ENCODE measurements at places on chromosomes 1 and 21.

GRCh38 chr1:117414943-117415342 is 47.7 kb downstream of the MAN1A2 start:
- no peak for DNase-seq

GRCh38 chr21:29656504-29657239 is 283.1 kb downstream of the GRIK1 start:
- DNase-seq, result no peak

DNA sequence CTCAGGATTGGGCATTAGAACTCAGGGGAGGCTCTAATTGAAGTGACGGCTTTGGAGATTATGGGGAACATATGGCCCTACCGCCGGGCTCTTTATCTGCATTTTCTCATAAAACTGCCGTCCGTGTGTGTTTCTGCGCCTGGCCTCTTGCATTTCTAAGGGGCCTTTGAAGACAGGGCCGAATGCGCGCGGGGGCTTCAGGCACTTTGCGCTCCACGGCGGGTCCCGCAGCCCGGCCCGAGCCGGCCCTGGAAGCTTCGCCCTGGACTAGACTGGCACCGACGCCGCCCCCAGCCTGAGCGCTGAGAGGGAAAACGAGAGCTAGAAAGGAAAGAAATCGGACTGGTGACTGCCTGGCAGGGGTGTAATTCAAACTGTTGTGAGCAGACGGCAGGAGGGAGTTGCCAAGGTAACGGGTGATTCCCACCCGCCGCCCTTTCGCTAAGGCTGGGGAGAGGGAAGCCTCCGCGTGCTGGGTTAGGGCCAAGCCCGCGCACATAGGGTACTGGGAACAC is 120.7 kb downstream of the LMX1A start:
- peak; percentile 76 for DNase-seq

- no peak for DNase-seq
Measured at GRCh38 chr1:188825471-188825870, 1652.2 kb downstream of the BRINP3 start.

DNA sequence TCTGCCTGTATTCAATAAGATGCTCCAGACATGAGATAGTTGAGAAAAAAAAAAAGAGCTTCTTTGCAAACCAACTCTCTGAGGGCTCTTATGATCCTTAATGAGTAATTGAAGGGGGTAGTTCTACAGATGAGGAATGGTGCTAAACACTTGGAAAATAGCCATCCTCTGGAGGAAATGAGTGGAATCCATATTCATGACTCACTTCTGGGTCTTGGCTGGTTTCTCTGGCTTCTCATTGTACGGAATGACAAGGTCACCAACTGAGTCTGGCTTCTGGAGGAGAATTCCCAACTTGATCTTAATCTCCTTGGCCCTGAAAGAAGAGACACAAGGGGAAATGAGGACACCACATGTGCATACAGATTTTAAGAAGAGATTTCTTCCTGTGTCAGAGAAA is 34.7 kb downstream of the RGS5 start:
- no peak for DNase-seq

DNA sequence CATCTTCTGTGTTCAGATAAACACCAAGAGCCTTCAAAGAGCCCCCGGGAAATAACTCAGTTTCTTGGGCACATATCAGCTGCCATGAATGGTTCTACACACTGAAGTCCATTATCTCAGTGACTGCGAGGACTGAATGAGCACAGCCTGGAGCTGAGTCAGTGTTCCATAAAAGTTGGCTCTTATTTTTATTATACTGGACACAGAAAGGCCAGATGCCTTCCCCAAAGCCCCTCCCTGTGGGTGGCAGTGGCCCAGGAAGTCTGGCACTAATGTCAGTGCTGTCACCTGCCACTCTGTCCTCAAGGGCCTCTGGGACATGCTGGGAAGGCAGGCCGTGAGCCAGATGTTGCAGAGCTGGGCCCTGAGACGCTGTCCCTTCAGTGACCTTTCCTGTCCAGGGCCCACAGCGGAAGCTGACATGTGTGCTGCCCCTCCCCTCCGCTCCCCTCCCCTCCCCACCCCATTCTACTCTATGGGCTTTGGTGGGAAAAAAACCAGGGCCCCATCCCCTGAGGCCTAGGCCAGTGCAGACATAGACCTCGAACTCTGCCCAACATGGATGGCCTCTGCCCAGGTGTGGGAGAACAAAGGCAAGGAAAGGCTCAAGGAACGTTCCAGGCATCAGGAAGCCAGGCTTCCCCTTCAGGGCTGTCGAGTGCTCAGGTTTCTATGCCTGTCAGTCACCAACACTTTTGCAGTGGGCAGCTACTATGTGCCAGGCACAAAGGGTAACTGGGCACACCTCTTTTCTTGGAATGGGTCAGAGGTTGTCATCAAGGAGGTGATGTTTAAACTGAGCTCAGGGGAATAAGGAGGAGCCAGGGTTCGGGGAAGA is 22.4 kb upstream of the NPPB start:
- peak; percentile 75 for DNase-seq

DNA sequence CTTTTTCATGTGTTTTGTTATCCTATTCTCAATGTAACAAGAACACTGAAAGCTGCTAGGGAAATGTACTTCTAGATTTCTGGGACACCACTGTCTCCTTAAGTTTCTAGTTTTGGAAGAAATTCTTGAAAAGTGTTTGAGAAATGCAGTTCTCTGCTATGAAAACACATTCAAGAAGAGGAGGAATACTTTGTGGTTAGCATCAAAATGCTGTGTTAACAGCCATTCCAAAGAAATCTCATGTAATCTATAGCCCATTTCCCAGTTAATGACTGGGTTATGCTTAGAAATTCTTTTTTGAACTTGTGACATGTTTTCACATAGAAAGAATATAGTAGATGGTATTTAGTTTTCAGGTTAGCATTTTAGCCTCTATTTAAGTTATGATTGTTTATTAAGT is 6.0 kb downstream of the RAVER2 start:
- DNase-seq, result no peak

- DNase-seq, result no peak
Measured at GRCh38 chr1:156024801-156025200, 4.0 kb upstream of the SSR2 start.

GRCh38 chr1:14924455-14925331 is 228.9 kb upstream of the TMEM51 start:
- no peak for DNase-seq

DNA sequence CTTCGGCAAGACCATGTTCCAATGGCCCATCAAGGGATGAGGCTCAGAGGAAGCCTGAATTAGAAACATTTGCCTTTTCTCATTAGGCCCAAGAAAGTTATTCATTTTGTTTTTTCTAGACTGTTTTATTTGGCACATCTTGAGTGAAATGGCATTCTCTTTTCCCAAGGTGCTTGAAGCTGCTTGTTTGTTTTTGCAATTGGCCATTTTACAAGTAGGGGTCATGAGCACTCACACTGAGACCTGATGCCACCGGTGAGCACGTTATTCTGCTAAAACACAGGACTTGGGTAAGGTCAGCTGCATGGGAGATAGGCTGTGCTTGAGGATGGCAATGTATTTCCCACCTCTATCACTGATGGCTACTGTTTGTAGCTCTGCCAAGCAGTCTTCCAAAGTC is 128.1 kb downstream of the TBX15 start:
- DNase-seq, result no peak

DNA sequence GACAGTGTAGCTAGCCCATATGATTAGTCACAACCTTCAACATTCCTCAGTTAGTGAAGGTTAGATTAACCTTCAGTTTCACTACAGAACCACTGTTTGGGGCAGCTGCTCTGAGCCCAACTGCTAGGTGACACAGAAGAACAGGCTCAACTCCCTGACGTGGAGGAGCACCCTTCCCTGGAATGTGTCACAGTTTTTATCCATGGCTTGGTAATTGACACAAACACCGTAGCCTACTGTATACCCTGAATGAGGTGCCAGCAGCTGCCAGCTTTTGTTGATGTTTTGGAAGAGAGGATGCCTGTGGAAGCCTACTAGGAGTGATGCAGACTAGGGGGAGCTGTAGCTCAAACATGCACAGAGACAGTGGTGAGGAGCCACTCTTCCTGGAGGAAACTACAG is 56.6 kb upstream of the CR2 start:
- no peak for DNase-seq

DNA sequence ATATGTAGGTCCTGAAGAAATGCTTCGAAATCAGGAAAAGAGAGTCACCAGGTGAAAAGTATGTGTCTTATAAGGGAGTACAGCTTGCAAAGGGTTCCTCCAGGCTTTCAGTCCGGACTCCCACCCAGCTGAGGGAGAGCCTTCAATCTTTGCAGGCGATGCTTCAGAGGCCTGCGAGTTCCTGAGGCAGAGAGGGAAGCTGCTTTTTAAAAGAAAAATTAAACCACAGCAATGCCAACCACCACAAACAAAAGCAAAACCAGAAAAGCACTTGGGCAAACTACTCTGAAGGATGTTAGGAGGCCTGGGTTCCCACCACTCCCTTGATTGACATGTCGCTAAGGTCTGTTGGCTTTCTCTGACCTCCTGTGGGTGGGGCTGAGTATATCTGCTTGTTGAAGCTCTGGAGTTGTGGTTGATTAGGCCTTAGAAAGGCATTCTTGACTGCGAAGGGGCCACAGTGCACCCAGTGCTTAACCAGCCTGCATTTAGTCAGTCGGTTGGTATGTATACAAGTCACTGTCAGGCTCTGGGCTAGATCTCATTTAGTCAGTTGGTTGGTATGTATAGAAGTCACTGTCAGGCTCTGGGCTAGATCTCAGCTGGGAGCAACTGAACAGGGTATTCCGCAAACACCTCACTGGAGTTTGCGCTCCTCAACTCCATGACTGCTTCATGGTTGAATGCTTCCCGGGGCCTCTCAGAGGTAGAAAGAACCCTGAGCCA is 1.2 kb downstream of the NIPAL3 start:
- no peak for DNase-seq

DNA sequence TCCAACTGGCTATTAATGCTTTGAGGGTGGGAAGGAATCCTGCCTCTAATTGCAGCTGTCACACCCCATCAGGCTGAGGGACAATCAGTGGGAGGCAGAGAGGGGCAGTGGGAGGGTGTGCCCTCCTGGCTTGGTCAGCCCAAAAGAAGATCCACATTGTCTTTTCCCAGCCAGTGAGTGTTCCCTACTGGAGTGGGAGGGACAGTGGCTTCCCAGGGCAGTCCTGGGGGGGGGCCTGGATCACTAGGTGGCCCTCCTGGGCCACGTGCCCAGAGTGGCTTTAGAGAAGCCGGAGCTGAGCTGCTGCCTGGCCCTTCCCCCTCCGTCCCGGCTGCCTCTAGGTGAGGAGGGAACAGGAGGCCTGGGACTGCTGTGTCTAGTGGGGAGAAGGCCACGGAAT is 14.0 kb downstream of the INKA2 start:
- DNase-seq, result no peak

- DNase-seq, result no peak
Measured at GRCh38 chr1:207852576-207853371, 58.2 kb downstream of the CD34 start.
